ENCODE measurements at places on chromosomes 3 and 15.

DNA sequence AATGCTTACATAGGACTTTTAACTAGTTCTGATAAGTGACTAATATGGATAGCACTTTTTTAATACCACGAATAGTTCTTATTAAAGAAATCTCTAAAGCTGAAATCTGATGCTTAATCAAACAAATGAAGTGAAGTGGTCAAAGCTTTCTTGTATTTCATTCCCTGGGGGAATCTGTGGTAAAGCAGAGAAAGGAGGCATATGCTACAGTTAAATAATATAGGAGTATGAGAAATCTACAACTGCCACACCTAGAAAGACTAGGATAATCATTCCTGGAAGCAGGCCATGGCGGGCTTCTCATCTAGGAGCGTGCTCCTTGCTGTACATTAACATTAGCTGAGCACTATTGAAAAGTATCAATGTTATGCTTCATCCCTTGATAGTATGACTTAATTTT, 835.7 kb downstream of the OTOL1 start:
- DNase-seq = no peak

GRCh38 chr15:73910522-73911303, 15.5 kb upstream of the LOXL1 start:
- no peak for DNase-seq

DNA sequence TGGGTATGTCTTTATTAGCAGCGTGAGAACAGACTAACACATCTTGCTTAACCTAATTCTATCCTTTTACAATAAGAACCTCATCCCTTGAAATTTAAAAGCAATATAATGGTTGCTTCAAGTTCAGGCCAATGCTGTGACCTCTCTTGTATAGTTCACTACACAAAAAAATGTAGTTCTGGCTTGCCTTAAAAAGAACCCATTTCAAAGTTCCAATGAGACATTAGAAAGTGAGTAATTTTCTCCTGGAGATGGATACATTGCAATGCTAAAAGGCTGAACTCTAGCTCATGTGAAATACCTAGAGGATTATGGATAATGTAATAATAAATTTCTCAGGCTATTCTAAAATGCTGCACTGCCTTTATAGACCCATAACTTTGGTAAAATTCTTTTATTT, 47.8 kb downstream of the ATP13A4 start:
- no peak for DNase-seq

DNA sequence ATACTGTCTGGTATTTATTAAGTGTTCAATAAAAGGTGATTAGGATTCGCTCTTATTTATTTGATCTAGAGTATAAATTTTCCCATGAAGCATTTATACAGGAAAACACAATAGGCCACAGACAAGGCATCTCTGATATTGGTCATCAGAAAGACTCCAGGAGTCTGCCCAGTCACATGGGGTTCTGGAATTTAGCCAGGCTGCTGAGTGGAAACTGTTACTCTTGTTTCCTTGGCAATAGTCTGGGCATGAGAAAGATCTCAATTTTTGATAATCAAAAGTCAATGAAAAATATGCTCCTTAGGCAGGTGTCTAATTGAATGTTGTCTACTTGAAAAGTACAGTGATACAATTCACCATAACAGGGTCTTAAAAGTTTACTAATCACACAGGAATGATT, 161.2 kb downstream of the FRMD5 start:
- DNase-seq = no peak

GRCh38 chr15:69760890-69761568, 308.4 kb downstream of the RPLP1 start:
- DNase-seq = peak; percentile 76

GRCh38 chr15:38065721-38066345, 131.4 kb downstream of the TMCO5A start:
- no peak for DNase-seq

DNA sequence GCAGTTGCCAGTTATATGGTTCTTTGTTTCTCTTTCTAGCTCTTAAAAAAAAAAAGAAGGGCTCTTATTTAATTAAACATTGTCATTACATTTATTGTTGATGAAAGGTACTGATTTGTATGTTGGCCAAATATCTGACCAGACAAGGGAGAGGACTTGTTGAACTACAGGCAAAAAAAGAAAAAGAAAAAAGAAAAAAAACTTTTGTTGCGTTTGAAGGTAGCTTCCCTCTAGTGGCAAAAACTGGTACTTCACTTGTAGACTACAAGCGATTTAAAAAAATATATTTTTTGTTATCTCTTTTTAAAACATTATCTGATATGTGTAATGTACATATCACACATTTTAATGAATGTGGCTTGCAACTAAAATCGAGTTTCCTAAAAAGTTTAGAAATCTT, 280.6 kb downstream of the ROBO2 start:
- no peak for DNase-seq

DNA sequence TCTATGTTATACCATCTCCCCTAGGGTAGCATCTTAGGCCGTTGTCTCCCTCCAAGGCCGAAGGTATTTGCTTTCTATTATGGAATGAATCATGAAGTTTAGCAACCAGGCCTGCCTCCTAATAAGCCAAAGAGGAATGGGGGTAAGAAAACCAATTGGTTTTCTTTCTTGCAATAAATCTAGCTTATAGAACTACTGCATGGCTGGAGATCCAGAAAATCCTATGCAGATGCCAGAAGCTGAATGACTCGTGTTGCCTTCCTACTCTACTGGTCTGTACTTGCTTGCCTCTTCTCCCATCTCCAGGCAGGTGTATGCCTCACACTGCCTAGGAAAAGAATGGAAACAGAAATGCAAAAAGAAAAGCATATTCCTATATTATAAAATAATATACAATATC, 31.1 kb upstream of the IL16 start:
- DNase-seq = no peak

DNA sequence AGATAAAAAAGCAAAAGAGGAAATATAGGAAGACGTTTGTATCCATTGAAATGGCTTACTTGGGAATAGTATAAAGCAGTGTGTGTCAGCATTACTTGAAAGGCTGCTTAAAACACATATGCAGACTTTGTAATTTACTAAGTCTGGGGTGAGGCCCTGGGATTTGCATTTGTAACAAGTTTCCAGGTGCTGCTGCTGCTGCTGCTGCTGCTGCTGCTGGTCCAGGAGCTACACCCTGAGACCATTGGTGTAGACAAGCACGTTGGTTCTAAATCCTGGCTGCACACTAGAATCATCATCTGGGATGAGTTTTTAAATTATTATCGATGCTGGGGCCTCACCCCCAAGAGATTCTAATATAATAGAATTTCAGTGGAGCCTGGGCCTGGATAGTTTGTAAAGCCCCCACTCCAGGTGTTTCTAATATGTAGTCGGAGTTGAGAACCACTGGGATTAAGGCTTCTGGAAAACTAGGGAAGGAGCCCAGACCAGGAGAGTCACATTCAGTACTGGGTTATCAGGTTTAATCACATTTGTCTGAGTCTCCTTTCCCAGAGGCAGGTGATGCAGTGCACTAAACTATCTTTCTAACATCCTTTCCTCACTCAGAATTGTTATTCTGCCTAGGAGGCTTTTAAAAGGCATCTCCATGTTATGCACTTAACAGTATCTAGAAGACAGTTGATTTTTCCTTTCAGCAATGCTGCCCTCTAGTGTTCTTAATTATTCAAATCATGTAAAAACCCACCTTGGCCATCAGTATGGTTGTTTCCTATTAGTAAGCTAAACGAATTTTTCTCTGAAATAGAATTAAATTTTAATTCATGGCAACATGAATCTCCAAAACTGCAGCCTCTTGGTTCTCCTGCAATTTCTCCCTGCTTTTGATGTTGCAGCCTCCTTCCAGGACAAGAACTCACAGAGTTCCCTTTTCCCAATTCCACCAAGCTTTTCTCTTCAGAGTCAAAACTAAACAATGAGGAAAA, 45.4 kb downstream of the SSR3 start:
- DNase-seq = no peak

GRCh38 chr3:12371525-12372140, 82.8 kb downstream of the PPARG start:
- no peak for DNase-seq

DNA sequence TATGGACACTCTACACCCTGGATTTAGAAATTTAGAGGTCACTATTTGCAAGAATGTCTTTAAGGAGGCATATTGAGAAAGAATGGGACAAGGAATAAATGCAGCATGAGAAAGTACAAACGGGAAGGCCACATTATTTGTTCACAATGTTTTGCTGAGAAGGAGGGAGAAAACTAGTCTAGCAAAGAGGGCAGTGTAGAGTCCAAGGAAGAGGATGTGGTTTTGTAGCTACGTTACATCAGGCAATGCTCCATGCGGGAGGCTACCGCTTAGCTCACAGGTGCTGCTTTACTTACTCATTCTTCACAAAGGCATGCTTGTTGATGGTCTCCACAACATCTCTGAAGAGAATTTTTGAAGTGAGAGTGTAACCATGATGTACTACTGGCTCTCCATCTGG, 191.1 kb downstream of the PLCH1 start:
- DNase-seq = no peak

DNA sequence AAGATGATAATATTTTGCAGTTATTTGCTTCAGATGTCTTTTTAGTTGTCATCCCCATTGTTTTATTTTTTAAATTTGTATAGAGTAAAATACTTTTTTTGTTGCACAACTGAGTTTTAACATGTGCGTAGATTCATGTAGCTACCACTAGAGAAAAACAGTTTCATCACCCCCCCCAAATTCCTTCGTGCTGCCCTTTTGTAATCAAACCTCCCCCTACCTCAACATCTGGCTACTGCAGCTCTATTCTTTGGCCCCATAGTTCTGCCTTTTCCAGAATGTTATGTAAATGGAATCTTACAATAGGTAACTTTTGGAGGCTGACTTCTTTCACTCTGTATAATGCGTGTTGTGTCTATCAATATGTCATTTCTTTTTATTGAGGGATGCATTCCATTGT, 232.0 kb upstream of the RASGRP1 start:
- DNase-seq = no peak

- no peak for DNase-seq
These were observed 9.3 kb downstream of the BDH1 start for GRCh38 chr3:197546307-197547085.

GRCh38 chr15:69561071-69561784, 108.6 kb downstream of the RPLP1 start:
- no peak for DNase-seq

- DNase-seq = no peak
These were observed 10.7 kb upstream of the SMAD3 start for GRCh38 chr15:67054676-67055075.

GRCh38 chr15:32910839-32911238, 193.0 kb downstream of the GREM1 start:
- DNase-seq = no peak

DNA sequence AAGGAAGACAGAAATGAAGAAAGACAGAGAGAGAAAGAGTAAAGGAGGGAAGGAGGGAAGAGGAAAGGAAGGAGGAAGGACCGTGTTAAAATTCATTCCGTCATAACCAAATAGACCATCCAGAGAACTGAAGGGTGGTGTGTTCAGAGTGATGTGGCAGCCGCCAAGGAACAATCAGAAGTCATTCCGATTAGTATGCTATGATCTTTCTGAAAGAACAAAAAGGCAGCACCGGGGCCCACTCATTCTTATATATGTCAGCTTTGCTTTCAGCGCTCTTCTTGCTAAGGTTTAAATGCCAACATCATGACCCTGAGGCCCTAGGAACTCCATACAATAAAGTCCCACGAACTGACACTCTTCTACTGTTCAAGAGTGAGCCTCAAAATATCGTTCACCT, 78.5 kb downstream of the CD47 start:
- DNase-seq = no peak

DNA sequence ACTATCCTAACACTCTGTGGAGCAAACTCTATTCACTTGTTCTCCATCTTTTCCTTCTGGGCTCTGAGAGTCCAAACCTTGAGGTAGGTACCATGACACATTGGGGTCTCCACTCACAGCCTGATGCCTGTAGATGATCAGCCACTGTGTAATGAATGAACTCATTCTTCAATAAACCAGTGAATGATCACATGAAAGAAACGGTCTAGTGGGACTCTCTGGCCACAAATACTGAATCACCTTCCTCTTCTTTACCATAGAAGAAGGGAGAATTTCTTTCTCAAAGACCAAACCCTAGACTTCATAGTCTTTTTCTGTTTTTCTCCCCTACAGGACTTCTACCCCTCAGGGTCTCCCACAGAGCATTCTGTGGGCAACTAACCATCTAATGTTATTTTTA, 20.5 kb upstream of the ABHD2 start:
- no peak for DNase-seq

GRCh38 chr15:48541341-48542278, 103.9 kb downstream of the FBN1 start:
- DNase-seq = no peak

- no peak for DNase-seq
These were observed 18.8 kb downstream of the ARHGEF3 start for GRCh38 chr3:56782906-56783305.

GRCh38 chr15:61128343-61128742, 100.8 kb downstream of the RORA start:
- no peak for DNase-seq

DNA sequence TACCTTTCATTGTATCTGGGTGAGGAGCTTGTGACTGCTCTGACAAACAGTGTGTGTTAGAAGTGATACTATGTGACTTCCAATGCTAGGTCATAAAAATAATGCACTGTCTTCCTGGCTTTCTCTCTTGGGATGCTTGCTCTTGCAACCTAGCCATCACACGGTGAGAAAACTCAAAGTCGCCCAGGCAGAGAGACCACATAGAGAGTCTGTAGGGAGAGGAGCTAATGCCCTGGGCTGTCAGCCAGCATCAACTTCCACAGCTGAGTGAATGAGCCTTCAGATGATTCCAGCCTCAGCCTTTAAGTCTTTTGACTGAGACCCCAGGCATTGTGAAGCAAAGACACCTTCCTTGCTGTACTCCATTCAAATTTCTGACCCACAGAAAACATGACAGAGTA, 220.6 kb upstream of the SGO1 start:
- no peak for DNase-seq

GRCh38 chr3:12004741-12005513, 739 bp downstream of the SYN2 start:
- DNase-seq = no peak

DNA sequence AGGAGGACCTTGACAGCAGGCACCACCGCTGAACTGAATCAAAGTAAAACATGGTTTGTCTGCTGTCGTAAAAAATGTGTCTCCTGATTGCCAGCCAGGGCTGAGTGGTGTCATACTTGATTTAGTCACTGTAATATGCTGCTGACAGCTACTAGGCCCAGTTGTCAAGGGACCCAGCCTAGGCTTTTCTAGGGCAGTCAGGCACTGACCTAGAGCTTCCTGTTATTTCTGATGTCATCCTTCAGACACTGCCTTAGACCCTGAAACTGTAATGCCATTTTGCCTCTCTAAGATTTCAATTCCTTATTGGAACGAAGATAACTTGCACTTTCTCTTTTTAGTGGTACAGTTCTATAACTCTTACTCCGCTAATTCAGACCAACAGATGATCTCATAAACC, 2.6 kb upstream of the MRPL3 start:
- no peak for DNase-seq

- no peak for DNase-seq
These were observed 1.1 kb downstream of the ITPR1 start for GRCh38 chr3:4493941-4494894.

DNA sequence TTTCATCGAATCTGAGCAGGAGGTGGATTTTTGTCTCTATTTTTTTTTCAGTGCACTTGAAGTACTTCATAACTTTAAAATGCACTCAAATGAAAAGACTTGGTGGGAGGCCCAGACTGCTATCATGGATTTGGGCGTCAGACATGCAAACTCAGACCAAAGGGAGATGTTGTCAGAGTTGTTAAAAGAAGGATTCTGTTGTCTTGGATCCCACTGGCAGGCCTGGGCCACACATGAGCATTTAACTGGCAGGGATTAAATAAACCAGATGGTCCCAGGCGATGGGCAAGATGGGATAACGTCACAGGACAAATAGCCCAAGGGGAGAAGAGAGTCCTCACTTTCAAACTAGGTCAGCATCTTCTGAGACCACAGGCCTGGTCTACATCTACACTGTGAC, 15.4 kb downstream of the RTP1 start:
- no peak for DNase-seq

All from T-helper 22 cell (primary cell).